ENCODE measurements at places on chromosomes 1 and 21. TPM values are rescaled to one million over a fixed set of nuclear protein-coding genes. Genes with fewer than 3 reads are reported as not detected.

VANGL2 gene
- total RNA-seq, result not detected

LEFTY1 gene
- not detected for total RNA-seq

SLC1A7 gene
- total RNA-seq, result 3.8 TPM

KRTAP19-8 gene
- total RNA-seq, result not detected

ADCY10 gene
- total RNA-seq, result 0.09 TPM

TRIM62 gene
- total RNA-seq, result 10.7 TPM

KRTAP6-3 gene
- not detected for total RNA-seq

NRIP1 gene
- 33.6 TPM for total RNA-seq

TFF3 gene
- not detected for total RNA-seq

GRCh38 chr1:193609592-193609991 lies 423.2 kb upstream of the B3GALT2 start:
- DNase-seq, result no peak

GRCh38 chr1:200887772-200888348 lies 6.8 kb upstream of the INAVA start:
- no peak for DNase-seq

- peak; percentile 50 for DNase-seq
Measured at GRCh38 chr21:15282665-15283064, 217.9 kb upstream of the NRIP1 start.

DNA sequence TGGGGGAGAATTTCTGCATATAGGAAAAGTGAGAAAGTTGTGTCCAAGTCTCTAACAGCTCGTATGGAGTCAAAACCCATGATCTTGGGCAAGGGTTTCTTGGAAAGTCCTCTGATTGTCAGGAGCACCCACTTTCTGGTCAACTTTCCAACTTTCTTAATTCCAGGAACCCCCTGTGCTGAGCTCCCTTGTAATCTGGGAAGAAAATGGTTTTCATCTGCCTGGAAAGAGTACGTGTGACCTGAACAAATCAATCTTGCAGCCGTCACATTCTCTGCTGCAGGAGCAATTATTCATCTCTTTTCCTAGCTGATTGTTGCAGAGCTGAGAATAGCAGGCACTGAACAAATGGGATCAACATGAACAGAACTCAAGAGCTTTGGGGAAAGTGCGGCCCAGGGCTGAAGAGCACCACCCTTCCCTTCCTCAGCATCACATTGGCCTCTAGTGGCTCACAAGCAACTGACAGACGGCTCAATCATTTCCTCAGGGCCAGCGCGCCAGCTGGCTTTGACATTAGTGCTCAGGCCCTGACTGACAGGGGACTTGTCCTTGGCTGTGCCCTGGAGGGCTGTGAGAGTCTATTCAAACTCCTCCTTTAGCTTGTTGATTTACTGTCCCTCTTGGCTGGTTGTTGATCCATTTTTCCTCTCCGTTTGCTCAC lies 295.2 kb downstream of the HLX start:
- peak; percentile 8 for DNase-seq

- peak; percentile 14 for DNase-seq
Measured at GRCh38 chr21:33267250-33267649, 1.1 kb downstream of the IL10RB start.

- DNase-seq, result peak; percentile 10
Measured at GRCh38 chr1:103197216-103197615, 88.9 kb upstream of the COL11A1 start.

GRCh38 chr1:90989302-90989701 lies 32.5 kb downstream of the ZNF644 start:
- no peak for DNase-seq

DNA sequence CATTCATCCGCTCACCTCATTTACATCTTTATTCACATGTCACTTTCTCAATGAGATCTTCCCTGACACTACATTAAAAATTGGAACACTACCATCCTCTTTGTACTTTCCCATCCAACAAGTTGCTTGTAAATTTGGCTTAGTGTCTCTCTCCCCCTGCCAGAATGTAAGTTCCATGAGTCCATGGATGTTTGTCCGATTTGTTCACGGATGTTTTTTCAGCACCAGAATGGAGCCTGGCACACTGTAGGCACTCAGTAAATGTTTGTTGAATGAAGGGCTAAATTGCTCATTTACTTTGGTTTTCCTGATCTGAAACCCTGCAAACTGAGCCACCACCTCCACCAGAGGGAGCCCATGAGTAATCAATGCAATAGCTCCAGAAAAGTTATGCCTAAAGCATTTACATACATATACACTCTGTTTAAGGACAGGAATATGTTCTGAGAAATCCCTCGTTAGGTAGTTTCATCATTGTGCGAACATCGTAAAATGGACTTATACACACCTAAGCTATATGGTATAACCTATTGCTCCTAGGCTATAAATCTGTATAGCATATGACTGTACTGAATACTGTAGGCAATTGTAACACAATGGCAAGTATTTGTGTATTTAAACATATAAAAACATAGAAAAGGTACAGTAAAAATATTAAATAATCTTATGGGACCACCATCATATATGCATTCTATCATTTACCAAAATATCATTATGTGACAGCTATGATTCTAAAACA lies 2.8 kb upstream of the EYA3 start:
- peak; percentile 82 for DNase-seq

GRCh38 chr1:89605692-89606091 lies 27.2 kb upstream of the LRRC8C start:
- peak; percentile 52 for DNase-seq

- DNase-seq, result no peak
Measured at GRCh38 chr1:172939475-172939874, 111.3 kb downstream of the TNFSF18 start.

GRCh38 chr1:114902343-114902742 lies 47.7 kb downstream of the SYCP1 start:
- no peak for DNase-seq

All from fibroblast of the aortic adventitia (primary cell).